ENCODE measurements at places on chromosomes 5 and 9. TPM values are rescaled to one million over a fixed set of nuclear protein-coding genes. Genes with fewer than 3 reads are reported as not detected.

The CSF1R gene
- polyA plus RNA-seq: 1.2 TPM

The C6 gene
- 0.13 TPM for polyA plus RNA-seq

The TTC23L gene
- polyA plus RNA-seq: not detected

The CDH18 gene
- polyA plus RNA-seq: not detected

The RLN2 gene
- polyA plus RNA-seq: not detected

The ADAMTS16 gene
- polyA plus RNA-seq: 0.01 TPM

The PCDHAC2 gene
- not detected for polyA plus RNA-seq

The RLN1 gene
- 0.20 TPM for polyA plus RNA-seq

The STKLD1 gene
- polyA plus RNA-seq: 0.46 TPM

The SPACA9 gene
- polyA plus RNA-seq: 0.64 TPM

The C9 gene
- polyA plus RNA-seq: not detected

The CCNJL gene
- not detected for polyA plus RNA-seq

The TNFSF15 gene
- 0.03 TPM for polyA plus RNA-seq

All from psoas muscle (tissue), 8 donors.